NCI-H146 (cell line): ENCODE measurements at places on chromosomes 2 and 18.

- no peak for DNase-seq
These were observed 86.7 kb downstream of the TMEM18 start for GRCh38 chr2:590214-591175.

GRCh38 chr2:98012561-98012991 lies 16.8 kb upstream of the TMEM131 start:
- DNase-seq = no peak

DNA sequence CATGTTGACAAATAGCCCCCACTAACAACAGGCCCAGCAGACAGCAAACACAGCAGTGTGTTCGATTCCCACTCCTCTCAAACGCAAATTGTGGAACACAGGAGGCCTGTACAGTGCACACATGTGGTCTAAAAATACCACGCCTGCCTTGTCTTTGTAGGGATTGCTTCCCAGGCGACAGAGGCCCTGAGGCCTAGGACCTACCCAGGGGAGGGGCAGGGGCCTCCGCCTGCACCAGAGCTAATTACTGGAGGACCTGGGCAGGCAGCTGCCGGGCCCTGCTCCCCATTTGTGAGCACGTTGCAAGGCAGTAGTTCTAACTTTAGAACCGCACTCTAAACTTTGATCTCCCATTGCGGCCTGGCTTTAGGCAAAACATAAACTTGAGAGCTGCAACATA lies 316.0 kb downstream of the TXNL1 start:
- DNase-seq = no peak

- DNase-seq = no peak
These were observed 119.1 kb downstream of the BAZ2B start for GRCh38 chr2:159497256-159497655.

- no peak for DNase-seq
These were observed 47.2 kb downstream of the BOLA3 start for GRCh38 chr2:74100254-74101216.

GRCh38 chr2:58508006-58508405 lies 266.9 kb upstream of the FANCL start:
- DNase-seq = no peak

GRCh38 chr2:215590010-215590745 lies 154.3 kb upstream of the FN1 start:
- no peak for DNase-seq

DNA sequence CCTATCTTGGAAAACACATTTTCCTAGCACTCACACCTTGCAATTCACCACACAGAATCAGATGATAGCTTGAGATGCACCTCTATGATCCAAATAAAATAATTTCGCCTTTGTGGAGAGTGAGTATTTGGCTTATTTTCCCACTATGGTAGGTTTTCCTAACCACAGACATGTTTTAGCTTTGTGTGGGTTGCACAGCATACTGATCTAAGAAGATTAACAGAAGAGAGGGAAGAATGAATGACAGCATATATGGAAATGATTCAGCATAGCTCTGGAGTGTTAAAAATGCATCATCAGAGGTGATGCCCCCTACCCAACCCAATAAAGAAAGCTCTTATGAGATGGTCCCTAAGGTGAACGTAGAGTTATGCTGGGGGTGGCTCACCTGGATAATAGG lies 72.5 kb downstream of the GCA start:
- DNase-seq = no peak

DNA sequence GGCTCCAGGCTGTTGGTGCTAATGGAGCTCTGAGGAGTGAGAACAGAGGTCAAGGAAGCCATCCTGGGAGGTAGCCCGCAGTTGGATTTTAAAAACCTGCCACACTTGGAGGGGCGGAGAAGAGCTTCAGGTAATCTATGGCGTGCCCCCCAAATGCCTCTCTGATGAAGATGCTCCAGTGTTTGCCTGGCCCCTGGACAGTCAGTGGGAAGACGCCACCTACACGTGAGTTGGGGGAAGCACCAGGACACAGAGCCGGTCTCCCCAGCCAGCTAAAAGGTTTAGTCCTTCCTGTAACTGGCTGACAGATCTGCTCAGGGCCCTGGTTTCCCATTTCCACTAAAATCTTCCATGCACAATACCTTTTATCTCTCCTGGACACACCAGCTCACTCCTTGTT lies 225.0 kb downstream of the TTC32 start:
- DNase-seq = peak; percentile 15

DNA sequence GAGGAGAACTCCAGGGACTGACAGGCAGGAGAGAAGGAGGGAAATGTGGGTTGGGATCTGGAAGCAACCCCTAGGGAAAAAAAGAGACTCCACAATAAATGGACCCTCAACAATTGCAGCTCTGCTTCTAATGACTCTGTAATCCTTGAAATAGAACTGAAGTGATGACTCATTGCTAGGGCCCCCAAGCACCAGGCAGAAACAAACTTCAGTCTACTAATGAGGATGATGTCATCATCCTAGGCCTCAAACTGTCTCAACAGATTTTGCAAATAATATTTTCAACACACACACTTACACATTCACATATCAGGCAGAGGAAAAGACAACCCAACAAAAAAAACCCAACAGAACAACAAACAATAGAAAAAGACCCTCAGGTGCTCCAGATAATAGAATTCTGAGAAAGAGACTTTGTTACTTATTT lies 143.3 kb downstream of the HDAC4 start:
- no peak for DNase-seq

GRCh38 chr2:134558208-134558830 lies 160.5 kb downstream of the TMEM163 start:
- DNase-seq = peak; percentile 98

DNA sequence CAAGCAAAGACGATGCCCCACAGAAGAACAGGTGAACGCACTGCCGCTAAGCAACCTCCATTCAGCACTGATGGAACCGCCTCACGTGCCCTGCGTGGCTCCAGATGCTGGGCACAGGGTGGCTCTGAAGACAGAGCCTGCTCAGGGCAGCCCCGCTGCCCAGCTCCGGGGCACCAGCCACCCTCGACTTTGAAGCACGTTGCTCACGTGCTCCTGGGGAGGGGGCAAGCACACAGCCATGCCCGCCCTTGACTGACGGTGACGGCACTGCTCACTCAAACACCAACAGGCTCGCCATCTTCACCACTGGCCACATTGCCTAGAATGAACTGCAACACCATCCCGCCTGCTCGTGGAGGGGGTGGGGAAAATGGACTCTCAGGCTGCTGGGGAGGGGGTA lies 251.3 kb downstream of the HDAC4 start:
- no peak for DNase-seq

GRCh38 chr18:46257366-46257765 lies 153.2 kb downstream of the HAUS1 start:
- no peak for DNase-seq

GRCh38 chr2:27977731-27978312 lies 87.3 kb downstream of the BABAM2 start:
- no peak for DNase-seq

- DNase-seq = no peak
These were observed 73.1 kb downstream of the GALNT13 start for GRCh38 chr2:153944800-153945199.

- no peak for DNase-seq
These were observed 178.9 kb downstream of the CAPN13 start for GRCh38 chr2:30628341-30628740.

GRCh38 chr2:141323571-141323970 lies 807.2 kb downstream of the LRP1B start:
- DNase-seq = no peak

DNA sequence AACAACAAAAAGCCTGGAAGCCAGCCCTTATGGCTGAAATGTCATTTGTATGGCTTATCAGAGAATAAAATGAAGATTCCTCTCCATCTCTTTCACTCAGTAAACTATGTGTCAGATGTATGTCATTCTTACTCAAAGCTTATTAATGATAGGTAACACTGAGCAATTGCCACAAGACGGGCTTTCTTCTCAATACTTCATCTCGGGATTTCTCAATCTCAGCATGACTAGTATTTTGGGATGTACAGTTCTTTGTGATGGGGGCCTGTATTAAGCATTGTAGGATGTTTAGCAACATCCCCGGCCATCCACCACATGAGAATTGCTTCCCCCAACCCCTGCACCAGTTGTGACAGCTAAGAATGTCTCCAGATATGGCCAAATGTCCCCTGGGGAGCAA lies 80.2 kb downstream of the MREG start:
- no peak for DNase-seq

- peak; percentile 39 for DNase-seq
These were observed 656.9 kb downstream of the TSN start for GRCh38 chr2:122412360-122412759.

GRCh38 chr2:238865744-238866355 lies 18.0 kb downstream of the TWIST2 start:
- DNase-seq = no peak

- DNase-seq = no peak
These were observed 33.1 kb upstream of the CFAP36 start for GRCh38 chr2:55486426-55486825.

DNA sequence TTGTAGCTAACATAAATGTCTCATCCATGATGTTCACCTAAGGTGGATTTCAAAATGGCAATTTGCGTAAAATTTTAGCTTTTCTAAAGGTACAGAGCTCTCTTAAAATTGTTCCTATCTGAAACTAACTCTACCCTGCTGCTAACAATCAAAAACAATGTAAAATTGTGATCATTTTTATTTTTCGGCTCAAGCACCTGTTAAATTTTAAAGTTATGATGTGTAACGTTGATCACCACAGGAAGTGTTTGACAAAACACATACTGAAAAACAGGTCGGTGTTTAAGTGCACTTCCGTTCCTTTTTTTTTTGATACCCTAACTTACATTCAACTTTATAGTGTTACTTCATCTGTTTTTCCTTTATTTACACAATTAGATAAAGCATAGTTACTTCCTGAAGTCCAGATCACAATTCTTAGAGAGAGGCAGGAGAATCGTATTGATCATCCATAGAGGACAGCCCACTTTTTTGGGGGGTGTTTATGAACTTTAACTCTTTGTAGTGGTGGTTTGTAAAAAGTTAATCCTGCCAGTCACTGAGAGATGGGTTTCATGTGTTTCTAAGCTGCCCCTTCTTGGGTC lies 6.0 kb upstream of the NCK2 start:
- no peak for DNase-seq

- no peak for DNase-seq
These were observed 10.3 kb upstream of the NPPC start for GRCh38 chr2:231936491-231936890.

DNA sequence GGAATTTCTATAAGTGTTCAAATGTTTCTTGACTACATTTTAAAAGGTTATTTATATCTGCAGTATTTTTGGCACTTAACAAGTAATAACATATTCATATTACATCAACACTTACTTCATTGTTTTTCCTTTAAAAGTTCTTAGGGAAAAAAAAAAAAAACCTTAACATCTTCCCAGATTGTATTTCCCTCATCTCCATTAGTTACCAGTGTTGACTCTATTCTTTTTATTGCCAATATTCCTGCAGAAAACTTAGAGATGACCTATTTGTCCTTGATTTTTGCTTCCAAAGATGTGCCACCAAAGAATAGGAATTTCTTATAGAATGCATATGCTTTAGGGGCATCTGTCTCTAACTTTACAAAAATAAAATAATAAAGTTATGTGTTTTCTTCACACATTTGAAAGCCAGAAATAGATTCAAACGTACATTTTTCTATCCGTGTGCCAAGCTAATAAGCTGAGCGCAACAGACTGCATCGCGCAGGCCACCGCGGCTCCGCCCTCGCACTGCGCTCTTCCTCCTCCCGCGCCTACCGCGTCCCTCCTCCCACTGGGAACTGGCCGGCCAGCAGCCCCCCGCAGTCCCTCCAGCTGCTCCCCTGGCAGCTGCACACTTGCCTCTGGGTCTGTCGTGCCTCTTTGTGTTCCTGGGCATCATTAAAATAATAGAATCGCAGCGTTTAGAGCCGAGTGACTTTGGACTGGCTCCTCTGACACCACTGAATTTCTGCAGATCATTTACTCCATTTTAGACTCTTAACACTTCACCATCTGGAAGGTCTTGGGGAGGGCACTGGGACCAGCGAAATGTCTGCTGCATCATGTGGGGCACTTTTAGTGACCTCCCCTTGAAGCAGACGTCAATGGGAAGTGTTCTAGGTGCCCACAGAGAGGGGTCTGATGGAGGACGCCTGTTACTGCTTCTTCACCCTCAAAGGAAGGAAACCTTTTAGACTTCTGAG lies 21.2 kb upstream of the NAB1 start:
- no peak for DNase-seq

GRCh38 chr2:171889333-171889732 lies 4.7 kb downstream of the SLC25A12 start:
- DNase-seq = no peak

DNA sequence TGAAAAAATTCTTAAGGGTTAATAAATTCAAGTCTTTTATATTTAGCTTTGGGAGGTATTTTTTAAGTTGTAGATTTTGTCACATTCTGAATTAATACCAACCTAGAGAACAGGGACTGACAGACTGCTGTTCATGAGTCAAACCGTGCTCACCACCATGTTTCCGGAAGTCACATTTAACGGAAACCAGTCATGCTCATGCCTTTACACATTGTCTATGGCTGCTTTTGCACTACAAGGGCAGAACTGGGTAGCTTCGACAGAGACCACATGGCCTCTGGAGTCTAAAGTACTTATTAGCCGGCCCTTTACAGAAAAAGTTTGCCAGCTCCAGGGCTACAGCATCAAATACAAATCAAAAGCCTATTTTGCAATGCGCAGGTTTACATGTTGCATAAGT lies 33.3 kb downstream of the LONRF2 start:
- no peak for DNase-seq

GRCh38 chr2:238653431-238654109 lies 194.3 kb upstream of the TWIST2 start:
- DNase-seq = no peak

GRCh38 chr2:70959851-70960832 lies 18.3 kb upstream of the ANKRD53 start:
- no peak for DNase-seq

- DNase-seq = no peak
These were observed 25.4 kb upstream of the TMEM131 start for GRCh38 chr2:98020992-98021713.

DNA sequence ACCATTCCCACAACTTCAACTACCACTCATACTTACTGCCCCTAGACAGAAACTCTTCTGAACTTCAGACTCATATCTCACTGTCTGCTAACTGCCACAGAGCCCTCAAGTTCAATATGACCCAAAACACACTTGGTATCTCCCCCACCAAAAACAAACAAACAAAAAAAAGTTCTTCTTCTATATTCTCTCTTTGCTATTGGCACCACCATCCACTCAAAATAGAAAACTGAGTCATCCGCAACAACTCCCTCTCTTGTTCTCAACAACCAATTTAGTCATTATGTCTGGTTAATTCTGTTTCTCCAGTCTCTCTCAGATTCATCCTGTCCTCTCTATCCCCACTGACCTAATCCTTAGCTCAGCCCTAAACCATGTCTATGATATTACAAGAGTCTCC lies 7.2 kb upstream of the DCTN1 start:
- DNase-seq = no peak

DNA sequence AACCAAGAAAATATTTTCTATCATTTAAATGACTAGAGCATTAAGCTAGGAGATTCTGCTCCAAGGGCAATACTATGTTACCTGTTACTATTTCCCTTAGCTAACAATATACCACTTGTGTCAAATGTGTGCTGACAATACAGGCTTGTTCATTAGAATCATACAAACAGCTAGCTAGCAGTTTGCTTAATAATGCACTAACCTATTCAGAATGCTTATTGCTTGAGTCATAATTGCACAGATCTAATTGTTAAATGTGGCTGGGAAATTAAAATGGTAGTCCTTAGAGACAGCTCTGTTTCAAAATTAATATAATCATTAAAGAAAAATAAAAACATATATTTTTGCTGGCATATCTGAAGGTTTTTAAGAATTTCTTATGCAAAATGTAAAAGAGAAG lies 344.2 kb downstream of the ERBB4 start:
- no peak for DNase-seq
